ENCODE measurements at places on chromosomes 6 and 20.

- DNase-seq, result no peak
Observed at GRCh38 chr20:59082981-59083380, 40.4 kb upstream of the PRELID3B start.

- no peak for DNase-seq
Observed at GRCh38 chr6:5994234-5994998, 12.3 kb downstream of the NRN1 start.

- no peak for DNase-seq
Observed at GRCh38 chr20:3248167-3248992, 9.4 kb upstream of the SLC4A11 start.

DNA sequence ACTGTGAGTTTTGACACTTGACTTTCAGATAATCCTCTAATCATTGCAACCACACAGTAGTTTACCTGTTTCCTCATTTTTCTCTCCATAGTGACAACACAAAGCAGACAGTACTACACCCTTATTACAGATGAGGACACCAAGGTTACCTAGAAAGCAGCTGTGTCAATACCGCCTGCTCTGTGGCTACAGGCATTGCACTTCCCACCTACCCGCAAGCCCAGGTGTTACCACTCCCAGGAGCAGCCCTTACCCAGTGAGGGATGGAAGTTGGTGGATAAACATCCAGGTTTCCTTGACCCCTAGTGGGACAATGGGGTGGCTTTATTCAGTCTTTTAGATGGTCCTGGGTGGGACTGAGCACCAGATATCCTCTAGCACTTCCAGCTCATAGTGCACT is 503.6 kb downstream of the PTPRT start:
- DNase-seq, result no peak

GRCh38 chr20:59942245-59942644 is 2.1 kb downstream of the FAM217B start:
- no peak for DNase-seq

DNA sequence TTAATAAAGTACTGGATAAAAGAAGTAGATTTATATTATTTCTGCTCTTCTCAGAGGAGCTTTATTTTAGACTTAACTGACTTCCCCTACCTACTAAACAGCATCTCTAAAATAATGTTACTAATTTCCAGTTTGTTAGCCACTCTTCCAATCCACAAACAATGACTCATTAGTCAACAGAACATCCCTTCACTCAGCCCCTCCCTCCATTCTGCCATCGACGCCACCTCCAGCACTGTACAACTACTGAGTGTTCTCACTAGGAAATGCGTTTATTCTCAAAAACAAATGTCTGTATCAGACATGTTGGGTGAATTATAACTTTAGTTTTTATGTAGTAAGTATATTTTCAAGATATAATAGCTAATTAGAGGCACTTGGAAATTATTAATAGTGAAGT is 427.0 kb downstream of the EYS start:
- DNase-seq, result no peak

DNA sequence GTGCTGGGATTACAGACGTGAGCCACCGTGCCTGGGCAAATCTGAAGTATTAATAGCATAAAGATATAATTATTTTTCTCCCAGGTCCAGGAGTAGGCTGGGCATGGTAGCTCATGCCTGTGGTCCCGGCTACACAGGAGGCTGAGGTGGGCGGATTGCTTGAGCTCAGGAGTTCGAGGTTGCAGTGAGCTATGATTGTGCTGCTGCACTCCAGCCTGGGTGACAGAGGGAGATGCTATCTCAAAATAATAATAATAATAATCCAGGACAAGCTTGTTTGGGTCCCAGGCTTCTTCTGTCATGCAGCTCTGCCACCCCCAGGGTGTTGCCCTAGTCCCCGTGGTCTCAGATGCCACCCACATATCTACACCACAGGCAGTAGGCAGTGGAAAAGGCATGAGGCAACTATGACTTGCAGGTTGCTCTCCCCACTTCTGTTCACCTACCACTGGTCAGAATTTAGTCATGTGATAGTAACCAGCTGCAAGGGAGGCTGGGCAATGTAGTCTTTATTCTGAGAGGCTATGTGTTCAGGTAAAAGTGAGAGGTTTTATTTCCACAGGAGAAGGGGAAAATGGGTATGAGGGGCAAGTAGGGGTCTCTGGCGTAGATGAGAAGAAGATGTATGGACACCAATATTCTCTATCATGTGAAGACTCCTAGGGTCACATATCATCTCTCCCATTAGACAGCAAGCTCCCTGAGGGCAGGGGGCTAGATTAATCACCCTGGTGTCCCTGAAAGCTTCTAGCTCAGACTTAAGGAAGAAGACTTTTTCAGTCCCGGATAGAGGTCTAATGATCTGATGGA is 25.7 kb downstream of the TCF15 start:
- DNase-seq, result no peak

- DNase-seq, result no peak
Observed at GRCh38 chr20:61186771-61187472, 65.1 kb upstream of the CDH4 start.

GRCh38 chr6:10586302-10586701 is 65.2 kb downstream of the GCNT2 start:
- DNase-seq, result no peak

DNA sequence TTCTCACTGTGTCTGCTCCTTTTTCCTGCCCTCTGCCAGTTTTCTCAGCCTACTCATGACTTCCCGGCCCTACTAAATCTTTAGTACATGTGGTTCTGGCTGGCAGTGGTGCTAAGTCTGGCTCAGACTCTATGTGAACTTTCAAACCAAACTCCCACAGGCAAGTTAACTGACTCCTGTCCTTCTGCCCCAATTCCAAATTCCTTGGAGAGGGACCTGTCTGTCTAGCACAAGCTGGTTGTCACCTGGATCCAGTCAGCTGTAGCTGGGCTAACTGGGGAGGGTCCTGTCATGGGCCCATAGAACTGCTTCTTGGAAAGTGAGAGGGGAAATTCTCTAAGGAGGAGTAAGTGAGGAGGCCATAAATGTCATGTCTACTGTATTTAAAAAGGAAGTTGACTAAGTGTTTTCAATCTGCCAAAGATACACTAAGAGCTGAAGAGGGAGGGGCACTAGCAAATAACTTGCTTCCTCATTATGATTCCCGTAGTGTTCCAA is 240.1 kb downstream of the KCNQ5 start:
- no peak for DNase-seq

GRCh38 chr6:19477563-19477962 is 359.6 kb upstream of the ID4 start:
- no peak for DNase-seq

DNA sequence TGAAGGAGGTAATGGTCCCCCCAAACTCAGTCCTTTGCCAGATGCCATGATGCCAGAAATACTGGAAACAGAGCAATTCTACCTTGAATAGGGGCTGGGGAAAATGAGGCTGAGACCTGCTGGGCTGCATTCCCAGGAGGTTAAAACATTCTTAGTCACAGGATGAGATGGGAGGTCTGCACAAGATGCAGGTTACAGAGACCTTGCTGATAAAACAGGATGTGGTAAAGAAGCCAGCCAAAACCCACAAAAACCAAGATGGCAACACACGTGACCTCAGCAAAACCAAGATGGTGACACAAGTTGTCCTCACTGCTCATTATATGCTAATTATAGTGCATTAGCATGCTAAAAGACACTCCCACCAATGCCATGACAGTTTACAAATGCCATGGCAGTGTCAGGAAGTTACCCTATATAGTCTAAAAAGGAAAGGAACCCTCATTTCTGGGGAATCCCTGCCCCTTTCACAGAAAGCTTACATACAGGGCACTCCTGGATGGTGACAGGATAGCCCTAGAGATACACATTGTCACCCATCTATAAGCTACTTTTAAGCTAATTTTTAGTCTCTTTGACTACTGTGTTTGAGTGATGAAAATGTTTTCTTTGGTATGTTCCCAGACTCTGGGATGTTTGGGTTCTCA is 979.7 kb downstream of the TBC1D32 start:
- no peak for DNase-seq

DNA sequence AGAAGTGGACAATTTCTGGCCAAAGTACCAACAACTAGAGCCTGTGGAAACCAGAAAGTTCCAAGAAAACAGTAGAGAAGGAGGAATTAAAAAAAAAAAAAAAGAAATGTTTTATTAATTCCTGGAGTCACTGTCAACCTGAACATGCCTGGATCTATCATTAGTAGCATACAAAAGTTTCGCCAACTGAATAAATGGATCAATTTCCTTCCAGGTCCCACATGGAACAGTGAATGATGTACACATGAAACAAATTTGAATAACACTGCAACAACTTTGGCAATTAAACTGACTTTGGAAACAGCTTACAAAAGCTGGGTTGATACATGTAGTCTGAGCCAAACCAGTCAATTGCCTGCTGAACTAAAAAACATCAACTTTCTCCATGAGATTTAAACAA is 90.0 kb upstream of the HMGCLL1 start:
- DNase-seq, result no peak

DNA sequence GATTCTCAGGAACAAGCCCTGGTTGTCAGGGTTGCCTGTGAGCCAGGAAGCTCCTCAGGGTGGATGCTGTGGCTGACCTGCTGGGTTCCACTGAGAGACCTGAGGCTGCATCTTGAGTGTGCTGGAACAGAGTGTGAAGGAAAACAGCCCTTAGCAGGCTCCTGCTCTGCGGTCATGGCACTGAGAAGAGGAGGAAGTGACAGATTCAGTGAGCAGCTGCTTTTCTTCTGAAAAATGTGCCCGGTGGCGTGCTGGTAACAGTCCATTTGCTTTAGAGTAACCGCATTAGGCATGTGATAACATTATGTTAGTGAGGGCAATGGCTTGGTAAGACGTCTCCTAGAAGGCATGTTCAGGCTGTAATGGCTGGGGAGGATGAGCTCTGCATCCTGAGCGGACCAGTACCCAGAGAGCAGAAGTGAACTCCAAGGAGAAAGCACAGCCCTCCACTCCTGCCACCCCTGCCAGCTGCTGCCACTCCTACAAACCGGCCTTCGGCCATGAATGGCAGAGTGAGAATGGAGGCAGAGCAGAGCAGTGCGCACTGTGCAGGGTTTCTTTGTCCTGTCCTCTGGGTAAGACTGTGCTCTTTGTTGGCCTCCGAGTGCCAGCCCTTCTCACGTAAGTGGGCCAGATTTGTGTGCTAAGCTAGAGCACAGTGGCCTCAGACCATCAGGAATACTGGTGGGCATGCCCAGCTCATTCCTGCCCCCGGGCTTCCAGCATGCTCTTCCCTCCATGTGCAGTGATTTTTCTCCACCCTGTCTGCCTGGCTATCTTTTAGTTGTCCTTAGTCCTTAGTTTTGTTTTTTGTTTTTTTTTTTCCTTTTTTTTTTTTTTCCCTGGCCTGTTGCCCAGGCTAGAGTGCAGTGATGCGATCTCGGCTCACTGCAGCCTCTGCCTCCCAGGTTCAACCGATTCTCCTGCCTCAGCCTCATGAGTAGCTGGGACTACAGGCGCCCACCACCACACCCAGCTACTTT is 98.1 kb upstream of the VSTM2L start:
- no peak for DNase-seq

- no peak for DNase-seq
Observed at GRCh38 chr6:110422444-110422822, 7.1 kb upstream of the DDO start.

- no peak for DNase-seq
Observed at GRCh38 chr6:19153270-19153980, 683.7 kb upstream of the ID4 start.

GRCh38 chr6:150196942-150197745 is 54.3 kb downstream of the PPP1R14C start:
- no peak for DNase-seq

DNA sequence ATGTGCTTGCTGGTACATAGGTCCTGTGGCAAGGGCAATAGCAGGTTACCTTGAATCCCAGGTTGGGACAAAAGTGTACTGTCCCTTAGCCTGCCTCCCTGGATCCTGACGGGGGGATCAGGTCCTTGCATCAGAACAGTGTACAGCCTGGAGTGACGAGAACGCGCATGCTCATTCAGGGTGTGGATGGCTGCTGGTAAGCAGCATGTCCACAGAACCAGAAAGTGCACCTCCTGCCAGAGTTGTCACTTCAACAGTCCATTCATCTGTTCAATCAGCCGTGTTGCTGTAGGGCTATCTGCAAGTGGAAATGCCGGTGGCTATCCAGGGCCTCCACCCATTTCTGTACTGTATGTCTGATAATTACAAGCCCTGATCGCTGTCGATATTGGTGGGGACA is 236.3 kb upstream of the SOX4 start:
- DNase-seq, result no peak

GRCh38 chr6:163165922-163166321 is 248.6 kb upstream of the QKI start:
- no peak for DNase-seq

- DNase-seq, result no peak
Observed at GRCh38 chr6:111050261-111051023, 36.9 kb upstream of the SLC16A10 start.

DNA sequence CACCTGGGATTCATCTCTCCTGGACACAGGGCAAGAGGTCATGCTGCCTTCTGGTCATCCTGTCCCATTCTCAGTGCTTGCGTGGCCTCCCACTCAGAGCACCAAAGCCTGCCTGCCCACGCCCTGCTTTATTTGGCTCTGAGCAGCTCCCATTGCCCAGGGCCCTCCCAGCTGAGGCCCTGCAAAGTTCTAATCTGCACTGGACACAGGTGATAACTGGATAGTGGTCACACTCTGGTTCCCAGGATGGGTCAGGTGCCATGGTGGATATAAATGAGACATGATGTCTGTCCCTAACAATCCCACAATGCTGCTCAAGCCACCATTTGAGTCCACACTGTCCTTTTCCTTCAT is 39.5 kb downstream of the CPXM1 start:
- no peak for DNase-seq

- DNase-seq, result no peak
Observed at GRCh38 chr20:61525781-61526431, 273.8 kb downstream of the CDH4 start.

DNA sequence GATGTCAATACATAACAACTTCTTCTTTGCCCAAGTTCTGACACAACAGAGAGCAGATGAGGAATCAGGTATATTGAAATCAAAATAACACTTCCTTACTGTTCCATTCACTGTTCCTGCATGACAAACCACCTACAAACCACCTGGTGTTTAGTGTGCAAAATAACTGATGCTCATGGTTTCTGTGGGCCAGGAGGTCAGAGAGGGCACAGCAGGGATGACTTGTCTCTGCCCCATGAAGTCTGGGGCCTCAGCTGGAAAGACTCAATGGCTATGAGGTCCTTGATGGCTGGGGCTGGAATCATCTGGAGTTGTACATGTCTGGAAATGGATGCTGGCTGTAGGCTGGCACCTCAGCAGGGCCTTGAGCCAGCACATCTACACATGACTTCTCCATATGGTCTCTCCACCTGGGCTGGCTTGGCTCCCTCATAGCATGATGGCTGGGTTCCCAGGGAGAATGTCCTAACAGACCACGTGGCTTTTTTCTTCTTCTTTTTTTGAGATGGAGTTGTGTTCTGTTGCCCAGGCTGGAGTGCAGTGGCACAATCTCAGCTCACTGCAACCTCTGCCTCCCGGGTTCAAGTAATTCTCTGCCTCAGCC is 7.4 kb upstream of the COX4I2 start:
- DNase-seq, result no peak
